ENCODE measurements at places on chromosomes 2 and 18.

GRCh38 chr2:95234816-95235215, 27.5 kb downstream of the ZNF892 start:
- no peak for DNase-seq

DNA sequence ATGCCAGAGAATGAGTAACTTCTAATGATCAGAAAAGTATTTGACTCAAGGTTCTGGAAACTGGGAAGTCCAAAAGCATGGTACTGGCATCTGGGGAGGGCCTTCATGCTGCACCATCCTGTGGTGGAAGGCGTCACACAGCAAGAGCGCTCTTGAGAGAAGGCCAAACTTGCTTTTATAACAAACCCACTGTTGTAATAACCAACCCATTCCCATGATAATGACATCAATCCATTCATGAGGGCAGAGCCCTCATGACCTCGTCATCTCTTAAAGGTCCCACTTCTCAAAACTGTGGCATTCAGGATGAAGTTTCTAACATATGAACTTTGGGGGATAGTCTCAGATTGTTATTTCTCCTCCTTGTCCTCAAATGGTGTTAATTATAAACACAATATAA, 67.8 kb downstream of the COA5 start:
- no peak for DNase-seq

GRCh38 chr2:58221909-58222308, 19.2 kb downstream of the FANCL start:
- DNase-seq: no peak

DNA sequence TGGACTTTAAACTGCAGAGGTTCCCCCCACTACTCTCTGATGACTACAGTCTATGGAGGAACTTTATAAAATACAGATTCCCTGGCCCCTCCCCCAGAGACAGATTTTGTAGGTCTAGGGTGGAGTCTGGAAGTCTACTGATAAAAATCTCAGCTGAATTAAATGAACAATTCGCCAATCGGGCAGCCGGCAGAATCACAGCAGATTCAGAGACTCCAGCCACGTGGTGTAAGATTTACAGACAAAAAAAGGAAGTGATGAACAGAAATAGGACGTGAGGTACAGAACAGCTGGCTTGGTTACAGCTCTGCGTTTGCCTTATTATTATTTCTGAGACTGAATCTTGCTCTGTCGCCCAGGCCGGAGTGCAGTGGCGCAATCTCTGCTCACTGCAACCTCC, 21.4 kb upstream of the MTA3 start:
- no peak for DNase-seq

DNA sequence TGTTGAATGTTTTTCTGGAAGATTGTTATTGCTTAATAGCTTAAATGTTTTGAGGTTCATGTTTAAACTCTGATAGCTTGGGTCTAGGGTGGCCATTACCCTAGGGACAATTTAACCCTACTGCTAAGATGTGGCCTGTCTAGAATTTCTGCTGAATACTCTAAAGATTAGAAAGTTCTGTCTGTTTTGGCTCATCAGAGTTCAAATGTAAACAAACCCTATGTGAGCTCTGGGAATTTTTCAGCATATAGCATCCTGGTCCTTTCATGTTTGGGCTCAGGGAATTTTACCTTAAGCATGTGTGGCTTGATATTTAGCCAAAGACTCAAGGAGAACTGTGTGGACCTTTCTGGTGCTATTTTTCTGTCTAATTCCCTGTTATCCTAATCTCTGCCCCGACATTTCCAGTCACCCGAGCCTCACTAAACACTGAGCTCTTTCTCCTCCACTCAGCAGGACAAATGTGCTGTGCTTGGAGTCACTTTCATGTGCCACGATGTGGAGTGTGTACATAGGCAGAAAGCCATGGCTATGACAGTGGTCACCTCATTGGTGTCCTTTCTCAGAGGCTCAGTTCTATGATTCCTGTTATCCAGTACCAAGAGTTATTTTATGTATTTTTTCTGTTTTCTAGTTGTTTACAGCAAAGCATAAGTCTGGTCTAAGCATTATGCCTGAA, 492.5 kb upstream of the SPHKAP start:
- DNase-seq: no peak

- DNase-seq: no peak
Observed at GRCh38 chr18:336713-337112, 68.9 kb upstream of the THOC1 start.

GRCh38 chr18:42178376-42179080, 223.5 kb downstream of the PIK3C3 start:
- no peak for DNase-seq

GRCh38 chr2:138147796-138148195, 183.5 kb downstream of the HNMT start:
- no peak for DNase-seq

- no peak for DNase-seq
Observed at GRCh38 chr18:69845593-69846506, 101.8 kb downstream of the CD226 start.

- DNase-seq: no peak
Observed at GRCh38 chr2:21163213-21163612, 39.4 kb downstream of the TDRD15 start.

DNA sequence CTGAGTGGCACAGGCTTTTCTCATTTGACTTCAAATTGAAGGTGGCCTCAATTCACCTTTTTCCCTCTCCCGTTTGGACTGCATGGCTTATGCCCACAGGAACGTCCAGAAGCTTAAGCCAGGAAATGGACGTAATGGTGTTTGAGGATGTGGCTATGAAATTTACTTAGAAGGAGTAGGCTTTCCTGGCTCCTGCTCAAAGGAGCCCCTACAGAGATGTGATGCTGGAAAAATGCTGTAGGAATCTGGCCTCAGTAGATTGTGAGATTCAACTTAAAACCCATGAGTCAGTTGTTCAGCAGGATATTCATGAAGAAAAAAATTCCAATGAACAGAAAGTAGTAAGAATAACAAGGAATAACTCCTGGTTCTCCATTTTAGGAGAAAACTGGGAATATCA, 129.0 kb downstream of the ICOS start:
- no peak for DNase-seq

DNA sequence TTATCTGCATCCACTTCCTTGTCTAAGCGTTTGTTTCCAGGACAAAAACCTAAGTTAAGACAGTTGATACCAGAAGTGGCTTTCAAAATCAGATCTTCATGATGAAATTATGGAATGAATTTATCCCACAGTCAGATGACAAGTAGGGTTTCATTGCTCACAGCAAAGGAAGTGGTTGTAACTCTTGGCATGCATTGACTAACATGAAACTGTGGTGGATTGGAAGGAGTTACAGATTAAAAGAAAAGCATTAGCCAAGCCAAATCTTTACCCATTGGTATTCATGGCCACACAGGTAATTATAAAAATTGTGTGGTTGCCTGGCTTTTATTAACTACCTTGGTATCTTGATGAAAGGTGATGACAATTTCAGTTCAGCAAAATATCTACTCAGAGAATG, 438.0 kb upstream of the NXPH2 start:
- no peak for DNase-seq

- no peak for DNase-seq
Observed at GRCh38 chr2:43348908-43349661, 122.7 kb upstream of the ZFP36L2 start.

DNA sequence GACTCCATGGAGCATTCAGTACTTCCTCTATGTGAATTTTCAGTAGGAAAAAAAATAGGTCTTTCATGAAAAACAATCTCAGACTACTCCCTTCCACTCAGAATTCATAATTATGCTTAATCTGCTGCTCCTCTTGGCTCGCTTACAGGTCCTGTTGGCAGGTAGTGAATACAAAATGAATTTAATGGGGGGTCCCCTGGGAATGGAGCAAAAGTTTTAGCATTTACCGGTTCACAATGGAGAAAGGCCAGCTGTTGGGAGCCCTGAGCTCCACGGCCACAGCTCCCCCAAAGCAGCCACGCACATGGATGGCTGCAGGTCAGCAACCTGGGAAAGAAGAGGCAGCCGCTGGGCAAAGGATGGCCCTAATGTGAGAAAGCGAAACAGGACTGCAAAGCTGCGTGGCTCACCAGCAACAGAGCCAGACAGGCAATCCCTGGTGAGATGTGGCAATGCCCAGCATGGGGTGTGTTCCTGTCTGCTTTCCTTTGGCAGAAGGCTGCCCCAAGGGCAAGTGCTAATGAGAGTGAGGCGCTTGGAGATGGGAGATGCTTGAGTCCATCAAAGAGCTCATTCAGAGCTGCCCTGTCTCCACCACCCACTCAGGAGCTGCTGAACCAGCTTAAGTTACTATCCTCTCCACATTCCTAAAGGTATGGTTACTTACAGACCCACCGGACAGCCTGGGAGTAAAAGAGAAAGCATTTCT, 447.4 kb downstream of the EPHA4 start:
- no peak for DNase-seq

DNA sequence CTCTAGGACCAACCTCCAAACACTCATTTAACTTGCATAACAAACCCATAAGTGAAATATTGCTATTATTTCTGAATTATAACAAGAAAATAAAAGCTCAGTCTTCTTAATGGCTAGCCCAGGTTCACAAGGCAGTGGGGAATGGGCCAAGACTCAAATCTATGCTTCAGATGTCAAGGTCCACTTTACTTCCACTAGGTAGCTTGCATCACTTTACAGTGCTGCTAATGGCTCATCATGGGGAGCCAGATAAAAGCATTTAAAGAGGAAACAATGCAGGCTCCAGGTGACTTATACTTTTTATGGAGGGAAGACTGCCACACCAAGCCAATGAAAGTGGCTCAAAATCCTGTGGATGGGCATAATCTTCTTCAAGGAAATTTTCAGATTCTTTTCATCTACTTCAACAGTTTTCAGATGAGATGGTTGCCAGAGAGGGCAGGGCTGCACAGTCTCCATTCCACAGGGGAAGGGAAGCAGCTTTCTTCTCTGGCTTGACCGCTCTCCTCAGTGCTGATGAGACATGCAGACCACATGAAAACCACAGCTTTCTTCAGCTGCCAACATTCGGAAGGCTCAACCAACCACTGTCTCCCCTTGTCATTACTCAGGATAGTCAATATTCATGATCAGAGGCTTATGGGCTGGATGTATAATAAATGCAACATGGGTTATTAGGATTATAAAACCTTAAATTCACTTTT, 361.9 kb upstream of the MEX3C start:
- no peak for DNase-seq

GRCh38 chr2:206379886-206380285, 63.4 kb upstream of the ADAM23 start:
- DNase-seq: no peak

DNA sequence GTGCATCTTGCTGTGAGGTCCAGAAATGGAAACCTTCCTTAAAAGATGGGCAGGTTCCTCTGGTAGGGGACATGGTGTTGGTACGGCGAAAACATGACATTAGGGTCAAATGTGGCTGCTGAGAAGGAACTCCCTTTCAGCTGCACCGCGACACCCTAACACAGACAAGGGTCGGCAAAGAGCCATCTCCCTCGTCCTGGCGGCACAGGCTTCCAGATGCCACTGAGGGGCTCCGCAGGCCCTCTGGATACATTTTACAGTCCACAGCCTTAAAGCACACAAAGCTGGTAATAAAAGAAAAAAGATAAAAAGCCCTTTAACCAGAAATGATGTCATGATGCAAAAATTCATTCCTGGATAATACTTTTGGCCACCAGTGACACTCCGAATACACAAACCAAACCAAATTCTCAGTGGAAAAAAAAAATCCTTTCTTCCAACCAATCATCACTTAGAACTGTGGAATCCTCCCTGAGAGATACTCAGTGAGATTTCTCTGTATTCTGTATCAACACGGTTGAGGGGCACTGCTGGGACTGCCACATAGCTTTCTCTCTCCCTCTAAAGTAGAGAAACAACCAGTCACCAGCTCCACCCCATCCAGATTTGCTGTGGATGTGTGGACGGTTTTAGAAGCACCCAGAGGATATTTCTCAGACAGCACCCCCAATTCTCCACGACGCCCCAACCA, 174.8 kb downstream of the HDAC4 start:
- DNase-seq: no peak

- no peak for DNase-seq
Observed at GRCh38 chr2:175599966-175600831, 401.9 kb downstream of the LNPK start.

- no peak for DNase-seq
Observed at GRCh38 chr2:43605851-43606250, 10.0 kb upstream of the THADA start.

DNA sequence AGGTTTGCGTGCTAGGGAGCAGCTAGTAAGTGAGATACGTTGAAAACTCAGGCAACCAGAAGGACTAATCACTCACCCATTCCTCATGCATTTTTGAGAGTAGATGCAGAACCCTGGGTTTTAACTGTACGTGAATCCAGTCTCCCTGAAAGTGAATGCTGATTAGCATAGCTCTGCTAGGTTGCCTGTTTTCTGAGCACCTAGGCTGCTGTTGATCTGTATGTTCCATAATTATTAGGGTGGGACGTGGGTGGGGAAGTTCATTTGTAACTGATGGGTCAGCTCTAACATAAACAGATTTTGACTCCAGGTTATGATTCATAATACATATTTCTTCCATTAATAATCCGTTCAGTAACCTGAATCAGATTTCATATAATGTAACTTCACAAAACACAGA, 379.0 kb upstream of the FANCL start:
- DNase-seq: no peak

DNA sequence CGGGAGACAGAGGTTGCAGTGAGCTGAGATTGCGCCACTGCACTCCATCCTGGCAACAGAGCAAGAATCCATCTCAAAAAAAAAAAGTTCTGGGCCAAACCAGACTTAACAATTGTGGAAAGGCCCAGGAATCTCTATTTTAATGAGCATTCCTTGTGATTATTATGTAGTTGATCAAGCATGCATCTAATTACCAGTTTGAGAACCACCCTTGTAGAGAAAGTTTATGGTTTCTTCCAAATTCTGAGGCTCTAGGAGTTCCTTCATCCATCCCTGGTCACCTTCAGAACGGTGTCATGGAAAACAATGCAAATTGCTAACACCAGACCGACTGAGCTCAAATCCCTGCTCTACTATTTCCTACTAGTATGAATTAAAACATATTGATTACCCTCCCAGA, 246.3 kb upstream of the KLHL29 start:
- no peak for DNase-seq

GRCh38 chr2:205408696-205409095, 273.6 kb upstream of the NRP2 start:
- DNase-seq: no peak

GRCh38 chr2:37658682-37659081, 12.8 kb downstream of the CDC42EP3 start:
- DNase-seq: no peak

- DNase-seq: no peak
Observed at GRCh38 chr2:232332940-232333259, 45.7 kb upstream of the ALPP start.

DNA sequence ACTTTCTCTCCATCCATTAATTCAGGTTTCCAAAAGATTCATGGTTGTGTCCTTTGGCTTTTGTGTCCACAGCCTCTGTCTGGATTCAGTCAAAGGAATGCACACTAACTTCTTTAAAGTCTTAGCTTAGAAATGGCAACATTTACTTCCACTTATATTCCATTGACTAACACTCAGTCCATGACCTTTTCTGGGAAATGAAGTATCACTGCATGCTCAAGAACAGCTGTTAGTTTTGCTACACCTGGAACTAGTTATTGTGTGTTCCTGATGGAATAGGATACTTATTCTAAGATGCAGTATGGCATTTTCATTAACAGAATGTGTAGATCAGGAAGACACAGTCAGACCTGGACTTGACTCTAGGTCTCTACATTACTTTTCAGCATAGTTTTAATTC, 88.8 kb downstream of the KYNU start:
- no peak for DNase-seq
